ENCODE measurements at places on chromosomes 16 and 17.

- DNase-seq: no peak
Observed at GRCh38 chr16:57013902-57014301, 24.5 kb downstream of the NLRC5 start.

- DNase-seq: no peak
Observed at GRCh38 chr17:10758062-10758461, 28.2 kb upstream of the TMEM220 start.

DNA sequence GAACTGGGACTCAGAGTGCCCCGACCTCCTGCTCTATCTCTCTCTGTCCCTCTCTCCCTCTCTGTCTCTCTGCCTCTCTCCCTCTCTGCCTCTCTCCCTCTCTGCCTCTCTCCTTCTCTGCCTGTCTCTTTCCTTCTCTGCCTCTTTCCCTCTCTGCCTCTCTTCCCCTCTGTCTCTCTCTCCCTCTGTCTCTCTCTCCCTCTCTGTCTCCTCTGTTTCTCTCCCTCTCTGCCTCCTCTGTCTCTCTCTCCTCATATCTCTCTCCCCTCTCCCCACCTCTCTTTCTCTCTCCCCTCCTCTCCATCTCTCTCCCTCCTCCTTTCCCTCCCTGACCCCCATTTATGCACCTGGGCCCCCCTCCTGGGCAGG, 32.7 kb downstream of the TNFRSF13B start:
- no peak for DNase-seq

DNA sequence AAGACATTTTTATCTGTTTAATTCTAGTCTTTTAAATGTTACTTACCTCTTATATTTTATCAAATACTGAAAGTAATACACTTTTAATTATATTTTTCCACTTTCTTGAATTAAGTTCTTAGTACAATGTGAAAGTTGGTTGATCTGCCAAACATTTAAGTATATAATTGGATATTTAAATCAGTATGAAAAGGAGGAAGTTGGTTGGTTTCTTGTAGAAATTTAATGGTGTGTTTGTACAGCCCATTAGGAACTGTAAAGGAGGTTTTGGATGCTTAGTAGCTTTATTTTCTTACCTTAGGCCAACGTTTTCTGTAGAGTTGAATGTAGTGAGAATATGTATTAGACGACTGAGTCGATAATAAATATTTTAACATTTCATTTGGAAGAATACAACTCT, 5.4 kb downstream of the NFATC3 start:
- no peak for DNase-seq

GRCh38 chr16:5328546-5328945, 231.0 kb upstream of the EEF2KMT start:
- DNase-seq: no peak

DNA sequence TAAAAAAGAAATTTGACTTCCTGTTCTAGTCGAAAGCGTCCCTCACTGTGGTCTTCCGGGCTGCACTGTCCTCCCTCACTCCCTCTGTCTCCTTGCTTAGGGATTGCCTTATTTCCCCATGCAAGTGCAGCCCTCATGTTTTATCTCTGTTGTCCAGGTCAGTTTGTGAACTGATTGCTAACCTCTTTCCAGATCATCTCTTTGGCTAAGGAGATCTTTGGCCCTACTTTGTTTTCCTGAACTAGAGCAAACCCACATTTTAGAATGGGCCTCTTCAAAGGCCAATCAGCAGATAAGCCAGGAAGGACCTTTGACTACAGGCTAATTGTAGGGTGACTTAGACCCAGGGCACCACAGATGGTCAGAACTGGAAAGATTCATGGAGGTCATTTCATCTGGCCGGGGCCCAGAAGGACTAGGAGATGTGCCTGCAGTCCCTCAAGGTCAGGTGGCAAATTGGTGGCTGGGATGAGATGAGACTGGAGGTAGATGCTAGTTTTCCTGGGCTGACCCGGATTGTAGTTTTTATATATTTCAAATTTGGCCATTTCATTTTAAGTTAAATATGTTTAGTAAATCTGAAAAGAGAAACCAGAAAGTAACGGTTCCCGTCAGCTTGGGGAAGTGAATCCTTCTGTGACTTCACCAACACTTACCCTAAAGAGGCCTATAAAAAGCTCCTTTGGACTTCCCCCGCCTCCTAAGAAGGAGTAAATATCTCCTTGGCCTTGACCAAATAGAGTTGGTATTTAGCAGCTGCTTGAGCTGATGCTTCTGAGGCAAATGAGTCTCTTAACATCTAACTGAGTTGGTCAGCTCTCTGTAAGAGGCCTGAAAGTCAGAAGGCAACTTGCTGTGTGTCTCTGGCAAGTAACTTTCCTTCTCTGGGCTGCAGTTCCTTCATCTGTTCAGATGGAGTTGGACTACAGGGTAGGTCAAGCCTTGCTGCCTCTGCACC, 6.2 kb upstream of the SLC25A19 start:
- DNase-seq: no peak
